ENCODE measurements at places on chromosomes 2 and 18.

- no peak for DNase-seq
These were observed 8.2 kb upstream of the CLIP4 start for GRCh38 chr2:29106980-29107388.

- no peak for DNase-seq
These were observed 57.1 kb downstream of the TRIB2 start for GRCh38 chr2:12773586-12774394.

DNA sequence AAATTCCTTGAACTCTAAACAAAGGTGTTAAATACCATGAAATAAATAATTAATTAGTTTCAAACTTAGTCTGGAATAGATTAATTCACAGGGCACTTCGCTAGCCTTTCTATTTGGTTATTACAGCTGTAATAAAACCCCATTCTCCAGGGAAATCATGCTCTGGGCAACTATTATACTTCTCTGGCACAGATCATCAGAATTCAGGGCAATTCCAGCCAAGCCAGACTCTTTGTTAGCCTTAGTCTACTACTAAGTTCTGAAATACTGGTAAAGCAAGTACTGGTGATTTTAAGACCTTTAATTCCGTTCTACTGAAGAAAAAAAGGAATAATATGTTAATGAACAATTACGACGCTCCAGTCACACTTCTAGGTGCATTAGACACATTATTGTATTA, 123.4 kb upstream of the PDE1A start:
- no peak for DNase-seq

- DNase-seq, result no peak
These were observed 10.4 kb downstream of the FEZ2 start for GRCh38 chr2:36587556-36587955.

DNA sequence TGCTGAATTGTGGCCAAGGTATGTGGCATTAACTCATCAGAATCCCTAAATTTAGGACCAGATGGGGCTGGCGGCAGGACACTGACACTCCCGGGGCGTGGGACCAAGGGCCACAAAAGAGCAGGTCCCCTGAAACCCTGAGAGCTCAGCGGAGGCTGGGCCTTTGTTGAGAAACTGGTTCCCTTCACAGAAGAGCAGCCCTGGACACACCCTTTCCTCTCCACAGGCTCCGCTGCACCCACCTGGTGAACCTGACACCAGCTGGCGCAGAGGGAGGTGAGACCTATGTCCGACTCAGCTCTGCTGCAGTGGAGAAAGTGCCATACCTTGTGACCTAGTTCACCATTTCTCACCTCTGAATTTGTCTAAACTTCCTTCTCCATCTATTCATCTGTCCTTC, 119.5 kb downstream of the RTP5 start:
- DNase-seq, result no peak

DNA sequence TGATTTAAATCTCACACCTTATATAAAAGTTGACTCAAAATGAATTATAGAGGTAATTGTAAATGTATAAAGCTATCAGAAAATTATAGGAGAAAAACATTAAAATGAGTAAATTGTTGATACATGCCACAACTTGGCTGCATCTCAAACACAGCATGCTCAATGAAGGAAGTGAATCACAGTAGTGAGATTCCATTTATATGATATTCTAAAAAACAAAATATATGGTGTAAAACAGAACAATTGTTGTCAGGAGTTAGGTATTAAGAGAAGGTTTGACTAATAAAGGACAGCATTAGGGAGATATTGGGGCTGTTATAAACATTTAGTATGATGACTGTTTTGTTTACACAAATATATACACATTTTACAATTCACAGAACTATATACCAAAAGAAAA, 356.6 kb upstream of the CELF4 start:
- no peak for DNase-seq

- DNase-seq, result no peak
These were observed 214.2 kb upstream of the ERBB4 start for GRCh38 chr2:212752730-212753351.

DNA sequence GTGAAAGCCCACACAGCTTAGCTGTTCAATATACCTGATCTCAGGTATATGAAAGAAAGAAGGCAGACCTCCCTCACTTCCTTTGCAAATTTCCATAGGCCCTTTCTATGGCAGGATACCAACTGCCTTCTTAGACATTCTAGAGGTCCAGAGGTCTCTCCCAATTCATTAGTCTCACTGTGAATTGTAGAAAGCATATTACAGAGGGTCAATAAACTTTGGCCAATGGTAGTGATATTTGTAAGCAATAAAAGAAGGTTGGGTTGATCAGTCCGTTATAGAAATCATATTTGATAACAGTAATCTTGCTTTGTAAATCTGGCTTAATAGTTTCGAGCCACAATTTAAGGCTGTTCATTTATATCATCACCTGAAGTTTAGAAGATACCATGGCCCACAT, 50.7 kb upstream of the ATP8B1 start:
- no peak for DNase-seq

DNA sequence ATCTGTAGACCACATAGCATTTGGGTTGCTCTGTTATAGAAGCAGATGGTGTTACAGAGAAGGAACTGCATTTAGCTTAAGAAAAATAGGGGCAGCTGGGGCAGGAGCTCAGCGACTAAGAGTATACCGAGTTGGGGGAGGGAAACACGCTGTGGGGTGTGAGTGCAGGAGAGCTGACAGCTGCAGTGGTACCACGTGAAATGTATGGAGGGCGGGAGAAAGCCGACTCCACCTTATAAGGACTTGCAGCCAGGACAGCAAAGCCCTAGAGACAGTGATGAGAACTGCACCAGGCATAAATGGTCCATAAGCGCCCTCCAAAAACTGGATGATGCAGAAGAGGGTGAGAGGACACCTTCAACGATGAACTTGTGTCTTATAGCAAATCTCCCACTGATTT, 237.6 kb downstream of the PRKCE start:
- DNase-seq, result peak; percentile 35

DNA sequence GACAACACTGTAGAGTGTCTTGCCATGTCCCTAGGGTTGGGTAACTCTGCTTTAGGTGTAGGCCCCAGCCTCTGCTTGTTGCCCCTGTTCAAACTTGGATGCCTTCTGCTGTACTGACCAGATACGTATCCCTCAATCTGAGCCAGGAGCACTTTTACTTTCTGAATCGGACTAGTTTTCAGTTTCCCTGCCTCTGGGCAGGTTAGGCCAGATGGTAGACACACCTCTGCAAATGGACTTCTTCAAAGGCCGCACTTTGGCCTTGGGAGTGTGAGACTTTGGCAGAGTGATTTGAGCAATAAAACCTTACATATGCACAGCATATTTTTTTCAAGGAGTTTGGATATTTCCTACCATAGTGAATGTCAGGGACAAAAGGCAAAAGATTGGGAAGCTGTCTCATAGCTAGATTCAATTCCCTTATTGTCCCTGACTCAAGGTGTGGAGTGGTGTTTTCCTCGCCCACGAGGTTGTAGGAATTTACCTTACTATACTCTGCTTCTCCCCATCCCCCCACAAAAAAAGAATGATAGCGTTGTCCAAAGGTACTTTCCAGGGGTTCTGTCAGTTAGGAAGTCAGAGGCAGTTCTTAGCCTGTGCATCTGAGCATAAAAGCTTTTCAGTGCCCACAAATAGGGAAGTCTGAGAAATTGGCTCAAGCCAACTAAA, 15.3 kb upstream of the PARD3B start:
- no peak for DNase-seq

DNA sequence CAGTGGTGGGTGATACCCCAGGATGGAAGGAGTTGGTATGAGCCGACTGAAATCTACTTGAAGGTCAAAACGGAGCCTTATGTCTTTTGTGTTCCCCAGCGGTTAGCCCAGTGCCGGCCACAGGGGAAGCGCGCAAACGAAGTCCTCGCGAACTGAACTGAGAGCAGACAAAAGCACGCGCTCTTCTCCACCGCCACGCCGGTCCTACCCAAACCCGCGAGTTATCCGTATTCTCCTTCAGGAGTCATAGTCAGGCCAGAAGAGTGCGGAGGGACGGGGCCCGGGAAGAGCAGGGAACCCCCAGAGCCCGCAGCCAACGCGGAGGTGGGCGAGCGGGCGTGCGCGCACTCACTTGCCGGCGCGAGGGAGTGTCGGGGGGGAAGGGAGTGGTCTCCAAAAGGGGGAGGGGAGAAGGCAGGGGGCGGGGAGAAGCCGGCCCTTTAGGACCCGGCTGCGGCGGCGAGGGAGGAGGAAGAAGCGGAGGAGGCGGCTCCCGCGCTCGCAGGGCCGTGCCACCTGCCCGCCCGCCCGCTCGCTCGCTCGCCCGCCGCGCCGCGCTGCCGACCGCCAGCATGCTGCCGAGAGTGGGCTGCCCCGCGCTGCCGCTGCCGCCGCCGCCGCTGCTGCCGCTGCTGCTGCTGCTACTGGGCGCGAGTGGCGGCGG, at the start of gene IGFBP2:
Gene IGFBP2 (plus strand): TSS at position 469 of the 664 bp plus-strand sequence. CDS start 104 bp downstream, at position 573.
- DNase-seq, result no peak

DNA sequence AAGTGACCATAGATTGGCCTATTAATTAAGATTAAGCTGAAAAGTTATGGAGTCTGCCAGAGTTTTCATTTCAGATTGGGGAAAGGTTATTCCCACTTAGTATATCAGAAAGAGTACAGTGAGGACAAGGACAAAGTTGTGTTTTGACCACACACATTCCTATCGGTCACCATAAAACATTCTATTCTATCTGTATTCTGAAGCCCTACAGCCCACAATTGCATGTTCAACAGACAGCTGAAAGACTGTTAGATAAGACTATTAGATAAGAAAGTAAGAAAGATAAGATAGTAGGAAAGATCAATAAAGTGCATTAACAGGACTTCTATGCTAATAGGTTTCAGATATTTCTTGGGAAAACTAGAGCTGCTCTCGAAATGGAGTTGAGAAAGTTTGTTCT, 26.7 kb upstream of the ACYP2 start:
- no peak for DNase-seq

GRCh38 chr2:46392561-46393346, 86.6 kb upstream of the TMEM247 start:
- DNase-seq, result no peak

DNA sequence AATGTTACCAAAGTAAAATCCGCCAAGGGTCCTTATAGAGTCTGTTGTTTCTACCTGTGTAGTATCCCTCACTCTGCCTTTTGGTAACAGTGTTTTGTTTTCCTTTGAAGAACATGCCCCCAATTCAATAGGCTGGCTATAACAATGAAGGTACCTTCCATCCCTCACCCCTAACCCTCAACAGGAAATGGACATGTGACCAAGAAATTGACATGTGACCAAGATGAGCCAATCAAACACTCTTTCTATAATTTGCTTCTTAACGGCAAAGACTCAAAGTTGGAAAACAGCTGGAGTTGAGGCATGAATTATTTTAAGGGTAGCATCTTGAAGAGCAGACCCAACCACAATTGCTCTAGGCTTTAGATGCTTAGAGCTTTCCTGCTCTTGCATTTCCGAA, 5.4 kb upstream of the MREG start:
- DNase-seq, result no peak

GRCh38 chr2:134122610-134123009, 131.3 kb upstream of the MGAT5 start:
- no peak for DNase-seq

DNA sequence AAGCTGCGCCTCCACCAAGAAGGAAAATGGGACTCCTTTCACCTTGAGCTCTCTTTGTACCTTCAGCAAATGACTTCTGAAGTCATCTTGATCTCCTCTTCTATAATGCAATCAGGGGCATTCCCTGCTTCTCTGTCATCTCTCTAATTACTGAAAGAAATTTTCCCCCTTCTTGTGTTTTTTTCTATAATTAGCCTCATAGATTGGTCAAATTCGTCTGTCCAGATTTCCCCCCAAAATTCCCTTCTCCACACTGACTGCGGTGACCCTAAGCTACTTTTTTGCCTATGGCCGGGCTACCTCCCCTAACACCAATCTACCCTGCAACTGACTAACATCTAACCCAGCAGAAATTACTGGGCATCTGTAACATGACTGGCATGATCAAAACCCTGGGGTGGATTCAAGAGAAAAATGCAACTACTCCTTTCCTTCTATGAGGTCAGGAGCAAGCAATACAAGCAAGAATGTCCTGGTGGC, 168.6 kb downstream of the BCL2 start:
- DNase-seq, result no peak

GRCh38 chr2:66443186-66443978, 8.5 kb downstream of the MEIS1 start:
- DNase-seq, result no peak

- DNase-seq, result no peak
These were observed 39.7 kb downstream of the C2orf76 start for GRCh38 chr2:119326938-119327337.

- DNase-seq, result peak; percentile 49
These were observed 172.2 kb upstream of the HAAO start for GRCh38 chr2:42964439-42965083.

- DNase-seq, result no peak
These were observed 39.5 kb upstream of the CERS6 start for GRCh38 chr2:168416555-168416954.

- DNase-seq, result no peak
These were observed 304.6 kb downstream of the TXNL1 start for GRCh38 chr18:56333839-56334238.

GRCh38 chr2:237501892-237502513, 15.0 kb downstream of the MLPH start:
- DNase-seq, result no peak

DNA sequence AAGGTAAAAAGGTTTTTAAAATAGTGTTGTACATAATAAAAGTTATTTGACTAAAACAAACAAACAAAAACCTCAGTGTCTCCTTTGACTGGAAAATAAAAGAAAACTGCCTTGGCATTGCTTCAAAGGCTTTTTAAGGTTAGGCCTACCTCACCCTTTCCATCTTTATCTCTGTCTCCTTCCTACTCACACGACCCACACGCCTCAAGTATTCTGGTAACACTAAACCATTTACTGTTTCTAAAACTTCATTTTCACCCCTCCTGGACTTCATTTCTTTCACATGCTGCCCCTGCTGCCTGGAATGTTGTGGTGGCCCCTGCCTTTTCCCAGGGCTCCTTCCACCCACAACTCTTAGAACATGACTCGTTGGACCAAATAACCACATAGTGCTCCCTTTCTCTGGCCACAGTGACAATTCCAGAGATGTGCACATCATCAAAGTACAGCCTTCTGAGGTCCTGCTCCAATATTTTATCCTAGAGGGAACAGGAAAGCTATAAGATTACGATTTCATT, 54.0 kb downstream of the ERBB4 start:
- DNase-seq, result no peak

- DNase-seq, result no peak
These were observed 244.0 kb downstream of the ARL6IP6 start for GRCh38 chr2:152962446-152962845.

DNA sequence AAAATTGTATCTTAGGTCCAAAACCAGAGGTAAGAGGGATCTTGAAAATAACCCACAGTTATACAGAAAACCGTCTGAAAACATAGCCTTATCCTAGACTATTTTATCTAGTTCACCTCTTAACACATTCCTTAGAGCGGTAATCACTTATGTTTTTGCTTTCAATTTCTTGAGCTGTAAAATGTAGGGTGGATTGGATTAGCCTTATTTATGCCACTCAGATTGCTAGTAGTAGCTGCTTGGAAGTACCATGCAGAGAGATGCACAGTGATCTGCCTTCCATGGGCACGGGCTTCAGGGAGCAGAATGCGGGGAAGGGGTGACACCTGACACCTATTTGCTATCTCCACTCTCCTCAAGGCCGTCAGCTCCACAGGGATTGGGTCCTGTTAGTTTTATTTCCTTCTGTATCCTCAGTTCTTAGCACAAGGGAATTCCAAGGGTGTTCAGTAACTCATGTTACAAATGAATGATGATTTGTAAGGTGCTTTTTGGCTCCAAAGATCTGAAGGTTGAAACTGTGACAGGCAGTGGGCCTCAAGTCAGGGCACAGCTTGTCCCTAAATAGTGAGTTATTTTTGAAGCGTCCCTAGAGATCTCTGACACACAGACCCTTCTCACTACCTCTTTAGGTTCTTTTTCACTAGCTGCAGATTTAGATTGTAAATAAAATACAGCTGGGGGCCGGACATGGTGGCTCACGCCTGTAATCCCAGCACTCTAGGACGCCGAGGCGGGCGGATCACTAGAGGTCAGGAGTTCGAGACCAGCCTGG, 64.0 kb upstream of the PMAIP1 start:
- DNase-seq, result no peak
